ENCODE measurements at places on chromosomes 1 and 21. TPM values are rescaled to one million over a fixed set of nuclear protein-coding genes. Genes with fewer than 3 reads are reported as not detected.

The PTGER3 gene
- total RNA-seq, result not detected

The ERVH48-1 gene
- not detected for total RNA-seq

The PLA2G2C gene
- total RNA-seq, result not detected

The CLDN14 gene
- total RNA-seq, result not detected

The TAF12 gene
- 32.6 TPM for total RNA-seq

The BTBD19 gene
- 1.8 TPM for total RNA-seq

The MPZL1 gene
- 42.2 TPM for total RNA-seq

The UBXN10 gene
- total RNA-seq, result under 0.01 TPM

The FCN3 gene
- not detected for total RNA-seq

The FCGR3A gene
- total RNA-seq, result not detected

The DBT gene
- total RNA-seq, result 2.2 TPM

The CD160 gene
- total RNA-seq, result not detected

The CLCA1 gene
- total RNA-seq, result not detected

The SLC44A3 gene
- 0.17 TPM for total RNA-seq

The C1QB gene
- total RNA-seq, result not detected

The NBPF6 gene
- total RNA-seq, result not detected

The CPLANE2 gene
- 31.6 TPM for total RNA-seq

The AADACL3 gene
- total RNA-seq, result not detected

The ACTL8 gene
- total RNA-seq, result 0.30 TPM

The DNALI1 gene
- total RNA-seq, result 7.9 TPM

The SGIP1 gene
- 4.9 TPM for total RNA-seq

The S1PR1 gene
- 16.8 TPM for total RNA-seq

The VCAM1 gene
- 4.5 TPM for total RNA-seq

The LRRC38 gene
- not detected for total RNA-seq

The TPTE gene
- not detected for total RNA-seq

The S100A7A gene
- not detected for total RNA-seq

The GRIK3 gene
- not detected for total RNA-seq

The IFI44 gene
- 3.7 TPM for total RNA-seq

The CFHR5 gene
- not detected for total RNA-seq

The IL23R gene
- not detected for total RNA-seq

The PRSS38 gene
- not detected for total RNA-seq

The NSL1 gene
- 45.8 TPM for total RNA-seq

The CCDC27 gene
- total RNA-seq, result not detected

The ANKRD65 gene
- 0.50 TPM for total RNA-seq

The HSPB7 gene
- 0.89 TPM for total RNA-seq

The IL24 gene
- 0.34 TPM for total RNA-seq

The ZNHIT6 gene
- 7.9 TPM for total RNA-seq

The EVA1C gene
- 2.7 TPM for total RNA-seq

The TRIM17 gene
- 0.45 TPM for total RNA-seq

The ELAVL4 gene
- not detected for total RNA-seq

The DPT gene
- not detected for total RNA-seq

Data from bronchus fibroblast of lung (primary cell).